Midbrain (tissue), 1 donor: ENCODE measurements at places on chromosomes 3 and 15.

GRCh38 chr3:59766200-59766872 is 716.5 kb upstream of the CFAP20DC start:
- no peak for DNase-seq

- DNase-seq: no peak
Measured at GRCh38 chr15:38610748-38611147, 46.1 kb upstream of the RASGRP1 start.

- no peak for DNase-seq
Measured at GRCh38 chr3:106176734-106177133, 307.9 kb upstream of the CBLB start.

DNA sequence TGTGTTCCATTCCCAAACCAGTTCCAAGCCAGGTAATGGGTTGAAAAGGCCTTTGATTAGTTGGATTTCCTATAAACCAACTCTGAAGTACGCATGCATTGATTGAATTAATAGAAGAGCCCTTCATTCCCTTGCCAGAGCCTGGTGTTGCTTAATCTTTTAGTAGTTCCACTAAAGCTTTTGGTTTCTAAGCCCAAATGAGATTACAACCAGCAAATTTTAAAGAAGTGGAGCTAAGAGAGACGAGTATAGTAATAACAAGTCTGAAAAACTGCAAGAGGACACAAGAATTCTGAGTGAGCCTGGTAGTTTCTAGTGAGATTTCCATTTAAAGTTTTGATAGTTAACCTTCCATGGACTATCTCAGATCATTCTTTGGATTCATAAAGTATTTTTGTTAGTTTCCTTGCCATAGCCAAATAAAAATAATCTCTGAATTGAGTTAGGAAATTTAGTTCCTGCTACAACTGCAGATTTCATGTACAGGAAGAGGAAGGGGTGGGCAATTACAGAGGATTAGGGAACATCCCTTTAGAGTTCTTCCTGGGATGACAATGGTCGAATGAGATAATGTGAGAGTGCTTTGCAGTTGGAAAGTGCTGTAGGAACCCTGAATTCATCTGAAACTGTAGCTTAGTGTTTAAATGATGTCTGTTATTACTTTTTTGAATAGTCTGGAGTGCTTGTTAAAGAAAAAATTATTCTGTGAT is 136.8 kb downstream of the FNDC3B start:
- no peak for DNase-seq

GRCh38 chr3:16917256-16917935 is 32.6 kb downstream of the PLCL2 start:
- no peak for DNase-seq

DNA sequence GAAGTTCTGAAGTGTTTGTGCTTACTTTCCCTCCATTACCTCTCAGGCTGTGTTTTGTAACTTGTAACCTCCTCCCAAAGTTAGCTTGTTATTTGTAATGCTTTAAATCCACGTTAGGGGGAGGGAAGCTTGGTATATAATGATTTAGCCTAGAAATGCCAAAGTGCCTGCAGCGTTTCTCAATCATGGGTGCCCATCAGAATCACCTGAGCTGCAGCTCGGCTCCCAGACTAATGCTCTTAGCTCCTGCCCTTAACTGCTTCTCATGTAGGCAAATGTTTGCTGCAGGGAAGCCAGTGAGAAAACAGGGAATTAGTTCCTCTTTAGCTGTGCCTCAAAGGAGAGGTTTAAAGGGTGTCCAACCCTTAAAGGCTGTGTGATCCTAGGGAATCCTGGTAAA is 219.2 kb upstream of the NAALADL2 start:
- no peak for DNase-seq

DNA sequence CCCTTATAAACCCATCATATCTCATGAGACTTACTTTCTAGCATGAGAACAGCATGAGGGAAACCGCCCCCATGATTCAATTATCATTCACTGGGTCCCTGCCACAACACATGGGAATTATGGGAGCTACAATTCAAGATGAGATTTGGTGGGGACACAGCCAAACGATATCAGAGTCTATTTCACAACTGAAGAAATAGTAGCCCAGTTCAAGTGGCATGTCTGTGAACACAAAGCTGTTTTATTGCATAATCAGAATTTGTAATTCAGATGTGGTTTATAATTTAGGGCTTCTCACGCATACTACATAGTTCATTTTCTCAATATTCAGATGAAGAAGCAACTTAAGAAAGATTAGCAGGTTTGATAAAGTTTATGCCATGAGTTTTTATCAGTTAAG is 1188.0 kb upstream of the ALCAM start:
- DNase-seq: no peak

DNA sequence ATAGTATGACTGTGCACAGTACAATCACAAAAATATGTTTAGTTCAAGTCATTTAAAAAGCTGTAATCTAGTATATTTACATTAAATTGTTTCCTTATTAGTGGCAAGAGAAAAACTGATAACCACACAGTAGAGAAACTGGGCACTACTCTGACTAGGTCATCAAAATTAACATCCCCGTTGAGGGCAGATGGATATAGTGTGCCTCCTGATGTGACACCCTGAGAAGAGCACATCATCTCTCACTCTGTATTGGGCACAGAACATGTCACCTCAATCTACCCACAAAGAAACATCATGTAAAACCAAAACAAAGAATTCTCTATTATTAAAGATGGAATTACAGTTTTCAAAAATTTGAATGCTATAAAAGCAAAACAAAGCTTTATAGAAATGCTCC is 221.9 kb upstream of the NANOGP8 start:
- no peak for DNase-seq

GRCh38 chr3:139465636-139466035 is 10.7 kb downstream of the RBP2 start:
- no peak for DNase-seq

GRCh38 chr3:1272546-1273265 is 179.9 kb downstream of the CNTN6 start:
- no peak for DNase-seq

GRCh38 chr3:192747746-192748145 is 20.4 kb upstream of the FGF12 start:
- DNase-seq: peak; percentile 64

- no peak for DNase-seq
Measured at GRCh38 chr3:69201658-69202057, 79.3 kb upstream of the LMOD3 start.

GRCh38 chr3:196287090-196287439 is 461 bp downstream of the PCYT1A start:
- peak; percentile 39 for DNase-seq

GRCh38 chr15:32781781-32782180 is 64.0 kb downstream of the GREM1 start:
- no peak for DNase-seq

- no peak for DNase-seq
Measured at GRCh38 chr15:73872346-73872745, 1.0 kb upstream of the TBC1D21 start.

GRCh38 chr3:177307391-177307790 is 110.1 kb upstream of the TBL1XR1 start:
- DNase-seq: no peak

GRCh38 chr15:74826921-74827320 is 494 bp downstream of the CPLX3 start:
- no peak for DNase-seq

- DNase-seq: peak; percentile 95
Measured at GRCh38 chr15:59372352-59373211, at the start of gene MYO1E. Gene MYO1E (minus strand): TSS chr15:59372871. CDS start chr15:59372500, 371 bp downstream.

GRCh38 chr3:122890077-122890719 is 95.3 kb downstream of the SLC49A4 start:
- DNase-seq: peak; percentile 33

DNA sequence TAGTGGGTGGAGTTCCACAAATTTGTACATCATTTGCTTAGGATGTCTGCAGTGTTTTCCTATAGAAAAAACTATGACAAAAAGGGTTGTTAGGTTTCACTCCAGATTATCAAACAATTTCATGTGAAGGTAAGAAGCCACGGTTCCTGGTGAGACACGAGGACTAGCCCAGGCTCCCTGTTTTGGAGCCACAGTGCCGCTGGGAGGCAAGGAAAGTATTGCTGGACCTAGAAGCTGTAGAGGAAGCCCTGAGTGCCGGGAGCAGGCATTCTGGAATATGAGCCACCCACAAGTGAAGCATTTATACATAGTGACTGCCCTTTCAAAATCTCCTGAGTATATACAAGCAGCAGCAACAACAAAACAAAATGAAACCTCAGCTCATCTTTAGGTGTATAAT is 142.0 kb downstream of the GABRB3 start:
- DNase-seq: no peak

DNA sequence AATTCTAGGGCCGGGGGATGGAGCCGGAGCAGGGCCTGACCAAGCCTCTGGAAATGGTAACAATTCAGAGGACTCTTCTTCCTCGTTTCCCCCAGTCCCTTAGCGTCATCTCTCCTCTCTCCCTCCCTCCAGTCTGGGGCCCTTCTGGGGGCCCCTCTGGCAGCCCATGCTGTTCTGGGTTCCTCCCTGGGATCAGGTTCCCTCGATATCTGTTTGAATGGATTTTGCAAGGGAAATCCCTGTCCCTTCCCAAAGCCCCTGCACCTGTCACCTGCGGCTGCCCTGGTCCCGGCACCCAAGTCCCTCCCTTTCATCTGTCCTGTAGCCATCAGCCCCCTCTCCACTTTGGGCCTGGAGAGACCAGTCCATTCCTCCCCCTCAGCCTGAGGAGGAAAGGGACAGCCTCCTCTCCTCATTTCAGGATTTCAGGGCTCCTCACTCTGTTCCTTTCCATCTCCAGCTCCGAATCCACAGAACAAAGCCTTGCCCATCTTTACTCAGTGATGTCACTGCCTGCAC is 1.7 kb upstream of the PLCB2 start:
- no peak for DNase-seq

DNA sequence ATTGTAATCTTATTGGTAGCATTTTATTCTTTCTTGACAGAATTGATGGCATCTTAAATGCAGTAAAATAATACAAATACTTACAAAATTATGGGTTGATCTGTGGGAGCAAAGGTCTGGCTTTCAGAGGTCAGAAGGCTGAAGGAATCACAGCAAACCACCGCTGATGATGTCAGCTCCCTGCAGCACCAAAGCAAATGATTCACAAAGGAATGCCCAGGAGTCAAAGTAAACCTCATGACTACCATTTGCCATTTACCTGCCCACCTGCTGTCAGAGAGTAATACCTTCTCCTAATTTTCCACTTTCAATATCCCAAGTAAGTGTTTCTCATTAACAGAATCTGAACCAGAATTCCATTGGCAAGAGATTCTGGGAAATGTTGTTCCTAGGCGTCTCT is 46.1 kb downstream of the CPA3 start:
- no peak for DNase-seq

DNA sequence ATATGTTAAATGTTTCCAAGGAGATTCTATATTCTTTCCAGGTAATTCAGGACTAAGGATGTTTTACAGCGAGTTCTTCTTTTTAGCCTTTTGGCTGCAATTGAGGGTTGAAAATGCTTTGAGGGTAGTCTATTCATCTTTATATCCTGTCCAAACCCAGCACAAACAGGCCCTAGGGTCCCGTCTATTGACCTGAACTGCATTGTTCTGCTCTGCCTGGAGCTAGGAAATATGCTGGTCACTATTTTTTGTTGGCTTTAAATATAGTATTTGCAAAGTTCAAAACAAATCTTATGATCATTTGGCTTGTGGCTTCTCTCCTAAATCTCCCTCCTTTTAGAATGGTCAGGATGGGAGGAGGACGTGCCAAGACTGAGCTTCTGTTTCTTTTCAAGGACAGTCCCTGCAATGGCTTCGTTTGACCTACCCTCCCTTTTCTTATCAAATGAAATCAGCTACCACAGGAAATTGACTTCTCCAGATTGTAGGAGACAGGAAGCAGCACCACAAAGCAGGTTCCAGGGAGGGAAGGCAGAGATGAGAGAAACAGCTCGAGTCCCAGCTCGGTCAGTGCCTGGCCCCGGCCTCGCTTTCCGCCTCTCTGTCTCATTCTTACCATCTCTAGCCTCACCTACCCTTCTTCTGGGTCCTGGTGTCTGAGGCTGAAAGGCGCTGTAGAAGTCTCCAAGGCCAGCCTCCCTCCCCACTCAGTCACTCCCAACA is 27.6 kb upstream of the NRROS start:
- DNase-seq: no peak

GRCh38 chr3:186849374-186849975 is 7.0 kb downstream of the ADIPOQ start:
- no peak for DNase-seq
